ENCODE measurements at places on chromosomes 6 and 20.
A peak's percentile ranks its signal among the peaks of the same experiment; 100 is the strongest.

DNA sequence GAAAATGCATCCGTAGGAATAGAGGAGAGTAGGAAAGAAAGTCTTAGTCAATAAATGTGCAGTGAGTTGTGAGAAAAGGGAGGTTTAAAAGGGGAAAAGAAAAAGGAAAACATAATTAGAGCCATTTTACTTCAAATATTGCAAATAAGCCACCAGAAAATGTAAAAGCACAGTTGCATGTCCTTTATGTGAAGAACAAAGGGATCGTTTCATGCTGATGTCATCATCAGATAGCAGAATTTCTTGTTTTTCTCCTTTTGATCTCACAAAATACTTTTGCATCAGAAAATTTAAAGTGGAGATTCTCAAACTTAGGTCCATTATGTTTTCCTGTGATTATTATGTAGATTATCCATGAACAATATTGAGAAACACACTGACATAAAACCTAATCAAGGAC lies 166.7 kb downstream of the HAO1 start:
- no peak for DNase-seq

GRCh38 chr6:166765234-166765541 lies 138.1 kb upstream of the RPS6KA2 start:
- DNase-seq = no peak

GRCh38 chr20:58173091-58173490 lies 55.4 kb downstream of the ANKRD60 start:
- DNase-seq = no peak

- DNase-seq = no peak
Observed at GRCh38 chr6:111975466-111975865, 78.4 kb upstream of the CCN6 start.

DNA sequence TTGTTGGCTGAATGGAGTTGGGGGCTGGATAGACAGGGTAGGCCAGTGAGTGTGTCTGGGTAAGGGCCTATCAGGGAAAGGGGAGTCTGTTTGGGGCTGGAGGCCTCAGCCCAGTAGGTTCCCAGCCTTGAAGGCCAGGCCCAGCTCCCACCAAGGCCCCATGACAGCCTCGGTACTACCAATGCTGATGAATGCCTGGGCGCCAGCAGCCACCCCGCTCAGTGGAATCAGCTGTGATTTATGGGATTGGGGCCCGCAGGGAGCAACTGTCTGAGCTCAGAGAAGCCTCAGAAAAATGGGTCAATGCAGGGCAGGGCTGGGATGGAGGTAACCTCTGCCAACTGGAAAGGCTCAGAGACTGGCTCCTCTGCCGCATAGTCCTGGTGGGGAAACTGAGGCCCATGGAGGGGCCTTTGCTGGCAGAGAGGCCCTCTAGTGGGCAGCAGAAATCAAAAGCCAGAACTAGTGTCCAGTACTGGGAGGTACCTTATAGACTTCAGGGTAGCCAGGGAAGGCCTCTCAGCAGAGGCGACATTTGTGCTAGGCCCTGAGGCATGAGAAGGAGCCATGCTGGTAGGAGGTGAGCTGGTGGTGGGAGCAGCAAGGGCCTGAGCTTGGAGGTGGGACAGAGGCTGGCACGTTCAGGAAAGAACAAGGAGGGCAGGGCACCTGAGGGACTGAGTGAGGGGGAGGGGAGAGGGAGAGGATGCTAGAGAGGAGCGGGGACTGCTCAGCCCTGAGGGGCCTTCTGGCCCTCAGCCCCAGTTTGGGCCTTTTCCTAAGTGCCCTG lies 36.4 kb downstream of the DLGAP4 start:
- no peak for DNase-seq

DNA sequence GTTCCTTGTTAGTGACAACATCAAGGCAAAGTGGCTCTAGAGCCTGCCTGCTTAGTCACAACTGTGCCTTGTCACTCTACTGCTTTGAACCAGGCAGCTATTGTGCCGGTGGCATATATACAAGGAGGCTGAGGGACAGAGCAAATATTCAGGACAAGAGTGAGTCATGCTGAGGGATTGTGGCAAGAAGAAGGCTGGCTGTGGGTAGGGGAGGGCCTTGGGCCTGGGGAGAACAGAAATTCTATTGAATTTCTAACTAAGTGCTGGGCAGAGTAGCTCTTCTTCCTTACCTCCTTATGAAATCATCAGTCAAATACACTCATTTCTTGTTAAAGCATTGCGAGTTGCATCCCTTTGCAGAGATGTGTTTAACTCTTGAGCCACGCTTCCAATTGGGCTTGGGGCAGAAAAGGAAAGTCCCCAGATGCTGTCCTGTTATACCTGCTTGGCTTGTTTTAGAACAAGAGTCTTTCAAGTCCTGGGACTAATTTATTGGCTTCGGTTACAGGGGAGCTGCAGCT lies 59.7 kb downstream of the PFDN4 start:
- peak; percentile 35 for DNase-seq

DNA sequence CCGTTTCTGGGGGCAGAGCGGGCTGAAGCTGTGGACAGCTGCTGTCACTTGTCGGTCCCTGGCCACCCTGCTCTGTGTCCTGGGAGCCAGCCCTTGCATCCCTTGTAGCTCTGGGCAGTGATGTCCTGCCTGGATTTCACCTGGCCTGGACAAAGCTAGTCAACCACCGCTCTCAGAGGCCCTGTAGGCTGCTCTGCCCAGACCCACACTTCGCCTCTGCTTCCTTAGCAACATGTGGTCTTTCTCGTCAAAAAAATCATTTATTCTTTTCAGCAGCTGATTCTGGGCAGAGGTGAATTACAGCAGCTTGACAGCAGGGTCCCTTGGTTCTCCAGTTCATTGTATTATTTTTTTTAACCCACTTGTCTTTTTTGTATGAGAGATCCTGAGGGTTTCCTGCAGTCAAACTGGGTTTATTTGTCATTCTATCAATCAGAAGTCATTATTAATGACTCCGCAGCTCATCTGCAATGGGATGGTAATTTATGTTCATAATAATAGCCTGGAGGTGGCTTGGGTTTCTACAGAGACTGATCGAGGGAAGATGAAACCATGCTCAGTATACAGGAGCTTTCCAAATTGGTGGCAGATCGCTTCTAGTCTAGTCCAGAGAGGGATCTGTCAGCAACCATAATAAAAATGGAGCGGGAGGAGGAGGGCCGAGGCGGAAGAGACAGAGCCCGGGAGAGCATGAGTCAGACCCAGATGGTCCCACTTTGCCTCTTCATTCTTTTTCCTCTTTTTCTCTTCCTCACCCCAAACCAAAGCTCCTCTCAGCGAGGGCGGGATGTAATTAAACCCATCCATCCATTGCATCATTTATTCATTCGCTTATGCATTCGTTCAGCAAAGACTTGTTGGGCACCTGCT lies 22.4 kb downstream of the EDN3 start:
- DNase-seq = no peak

DNA sequence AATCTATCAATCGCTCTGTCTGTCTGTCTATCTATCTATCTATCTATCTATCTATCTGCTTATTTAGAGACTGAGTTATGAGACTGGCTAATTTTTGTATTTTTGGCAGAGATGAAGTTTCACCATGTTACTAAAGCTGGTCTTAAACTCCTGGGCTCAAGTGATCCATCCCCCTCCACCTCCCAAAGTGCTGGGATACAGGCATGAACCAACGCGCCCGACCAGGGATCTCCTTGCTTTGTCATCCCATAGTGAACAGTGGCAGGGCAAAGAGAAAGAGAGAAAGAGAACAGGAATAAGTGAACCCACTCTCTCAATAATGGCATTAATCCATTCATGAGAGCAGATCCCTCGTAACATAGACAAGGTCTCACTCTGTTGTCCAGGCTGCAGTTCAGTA lies 66.4 kb upstream of the DSP start:
- no peak for DNase-seq

GRCh38 chr6:68572525-68572924 lies 62.6 kb upstream of the ADGRB3 start:
- DNase-seq = no peak

DNA sequence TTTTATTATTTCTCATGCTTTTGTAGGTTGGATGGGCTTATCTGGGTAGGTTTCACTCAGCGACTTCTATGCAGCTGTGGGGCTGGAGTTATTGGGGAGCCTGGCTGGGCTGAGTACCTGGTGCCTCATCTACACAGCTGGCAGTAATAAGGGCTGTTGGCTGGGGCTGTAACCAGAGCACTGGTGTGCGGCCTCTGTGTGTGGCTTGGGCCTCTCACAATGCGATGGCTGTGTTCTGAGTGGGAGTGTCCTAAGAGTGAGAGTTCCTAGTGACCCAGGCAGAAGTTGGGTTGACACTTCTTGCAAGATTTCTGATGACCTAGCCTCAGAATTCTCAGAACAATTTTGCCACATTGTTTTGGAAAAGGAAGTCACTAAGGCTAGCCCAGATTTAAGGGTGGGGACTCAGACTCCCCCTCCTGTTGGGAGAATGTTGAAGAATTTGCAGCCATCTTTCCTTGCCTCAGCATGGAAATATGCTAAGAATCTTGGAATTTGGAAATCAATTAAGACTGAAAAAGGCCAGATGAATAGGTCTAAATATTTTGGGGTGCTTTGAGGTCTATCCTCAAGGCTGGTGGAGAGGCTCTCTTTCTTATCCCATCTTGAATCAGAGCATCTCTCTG lies 158.8 kb downstream of the SCP2D1 start:
- DNase-seq = no peak

DNA sequence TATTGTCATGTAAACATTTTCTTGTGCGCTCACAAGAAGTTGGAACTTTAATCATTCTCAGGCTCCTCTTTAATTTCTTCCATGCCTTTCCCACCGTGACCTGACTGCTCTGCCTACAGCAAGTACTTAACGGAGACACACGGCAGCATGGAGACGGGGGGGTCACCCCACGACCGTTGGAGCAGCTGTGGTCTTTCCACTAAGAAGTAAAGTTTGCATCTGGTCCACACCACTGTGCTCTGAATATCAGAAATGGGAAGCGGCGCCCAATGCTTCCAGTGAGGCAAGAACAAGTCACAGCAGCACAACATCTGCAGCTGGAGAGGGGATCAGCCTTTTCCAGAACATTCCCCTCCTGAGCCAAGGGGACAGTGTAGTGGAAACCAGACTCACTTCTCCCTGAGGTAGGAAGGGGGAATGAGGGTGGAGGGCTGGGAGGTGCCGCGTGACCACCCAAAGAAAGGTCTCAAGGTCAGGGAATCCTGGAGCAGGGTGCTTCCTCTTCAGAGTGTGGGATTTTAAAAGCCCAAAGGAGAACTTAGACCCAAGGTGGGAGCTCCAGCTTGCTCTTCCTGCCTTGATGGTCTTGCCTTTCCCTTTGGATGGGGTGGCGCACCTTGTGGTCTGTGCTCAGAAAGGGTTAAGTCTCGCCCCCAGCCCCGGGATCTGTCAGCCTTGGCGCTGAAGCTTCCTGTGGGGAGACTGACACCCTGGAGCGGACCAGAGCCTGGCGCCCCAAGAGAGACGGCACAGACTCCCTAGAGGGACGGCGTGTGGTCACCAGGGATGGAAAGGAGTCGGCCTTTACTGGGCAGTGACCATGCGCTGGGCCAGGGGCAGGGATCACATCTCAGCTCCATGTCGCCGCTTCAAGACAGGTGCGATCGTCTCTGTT lies 25.6 kb upstream of the SMOC2 start:
- peak; percentile 40 for DNase-seq

DNA sequence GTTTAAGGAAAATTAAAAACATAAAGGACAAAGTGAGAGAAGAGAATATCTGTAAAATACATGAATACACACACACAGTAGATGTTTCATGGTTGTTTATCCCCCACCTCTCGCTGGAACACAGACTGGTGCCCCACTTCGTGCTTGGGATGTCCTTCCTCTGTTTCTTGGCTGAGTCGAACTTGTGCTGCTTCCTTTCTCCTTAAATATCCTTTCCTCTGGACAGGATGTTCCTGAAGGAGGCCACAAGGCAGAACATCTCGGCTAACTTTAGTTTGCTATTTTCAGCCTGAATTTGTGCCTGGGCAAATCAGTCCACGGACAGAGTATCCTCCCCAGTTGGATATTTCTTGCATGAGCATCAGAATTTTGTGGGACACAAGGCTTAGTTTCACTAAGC lies 54.7 kb upstream of the ZMYND8 start:
- DNase-seq = no peak

GRCh38 chr6:15595461-15596173 lies 67.2 kb downstream of the DTNBP1 start:
- DNase-seq = peak; percentile 52

Measured in umbilical cord (tissue), 2 donors.